CD4-positive, alpha-beta T cell treated with Interleukin-21 for 1 hour (primary cell): ENCODE measurements at places on chromosomes 12 and 14.

- DNase-seq, result no peak
Measured at GRCh38 chr12:125346362-125346761, 281.1 kb downstream of the AACS start.

DNA sequence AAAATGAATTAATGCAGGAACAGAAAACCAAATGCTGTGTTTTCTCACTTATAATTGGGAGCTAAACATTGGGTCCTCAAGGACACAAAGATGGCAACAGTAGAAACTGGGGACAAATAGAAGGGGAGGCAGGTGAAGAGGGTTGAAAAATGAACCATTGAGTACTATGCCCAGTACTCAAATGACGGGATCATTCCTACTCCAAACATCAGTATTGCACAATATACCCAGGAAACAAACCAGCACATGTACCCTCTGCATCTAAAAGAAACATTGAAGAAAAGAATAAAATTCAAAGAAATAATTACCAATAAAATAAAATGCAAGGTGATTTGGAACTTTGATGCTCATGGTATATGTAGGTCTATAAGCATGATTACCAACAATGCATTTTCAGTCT, 110.8 kb downstream of the LMO3 start:
- no peak for DNase-seq

DNA sequence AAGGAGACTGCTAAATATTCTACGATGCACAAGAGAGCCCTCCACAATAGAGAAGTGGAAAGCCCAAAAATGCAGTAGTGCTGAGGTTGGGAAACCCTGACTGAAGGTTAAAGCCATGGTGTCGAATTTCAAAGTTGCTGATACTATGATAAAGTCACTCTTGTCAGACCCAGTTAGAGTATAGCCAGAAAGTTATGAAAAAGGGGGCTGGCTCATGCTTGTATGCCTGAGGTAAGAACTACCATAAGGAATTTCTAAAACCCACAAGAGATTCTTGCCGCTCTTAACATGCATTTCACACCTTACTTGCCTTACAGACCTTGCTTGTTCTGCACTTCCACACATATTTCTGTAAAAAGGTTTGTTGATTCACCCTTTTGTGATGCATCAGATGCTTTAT, 184.6 kb downstream of the SLC6A15 start:
- no peak for DNase-seq

- DNase-seq, result no peak
Measured at GRCh38 chr14:104882325-104882973, 17.4 kb downstream of the CEP170B start.

DNA sequence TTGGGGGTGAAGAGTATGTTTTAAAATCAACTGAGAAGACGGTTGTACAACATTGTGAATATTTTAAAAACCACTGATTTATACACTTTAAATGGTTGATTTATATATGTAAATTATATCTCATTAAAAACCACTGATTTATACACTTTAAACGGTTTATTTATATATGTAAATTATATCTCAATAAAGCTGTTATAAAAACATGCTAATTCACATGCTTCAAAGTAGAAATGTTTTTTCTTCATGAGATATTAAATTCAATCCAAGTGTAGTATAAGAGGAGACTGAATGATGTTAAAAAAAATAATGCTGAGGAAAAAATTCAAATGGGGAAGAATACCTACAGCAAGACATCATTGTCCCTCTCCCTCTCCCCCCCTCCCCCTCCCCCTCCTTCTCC, 92.9 kb downstream of the ATXN2 start:
- DNase-seq, result no peak

DNA sequence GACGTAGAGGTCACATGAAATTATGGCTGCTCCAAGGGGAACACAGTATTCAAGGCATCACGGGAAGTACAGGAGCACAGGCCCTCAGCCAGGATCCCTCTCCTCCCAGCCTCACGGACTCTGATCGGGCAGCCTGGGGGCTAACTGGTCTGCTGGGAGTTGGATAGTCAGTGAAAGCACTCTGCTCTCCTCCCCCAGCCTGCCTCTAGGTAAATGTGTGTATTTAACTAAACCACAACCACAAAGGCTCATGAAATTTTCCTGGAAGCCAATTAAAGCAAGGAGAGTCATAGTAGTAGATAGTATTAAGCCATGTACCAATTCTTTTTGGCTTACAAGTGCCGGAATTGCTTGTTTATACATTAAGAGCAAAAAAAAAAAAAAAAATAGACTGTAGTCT, 254.3 kb downstream of the MSRB3 start:
- DNase-seq, result no peak

- no peak for DNase-seq
Measured at GRCh38 chr12:6450869-6451347, 934 bp upstream of the TAPBPL start.

DNA sequence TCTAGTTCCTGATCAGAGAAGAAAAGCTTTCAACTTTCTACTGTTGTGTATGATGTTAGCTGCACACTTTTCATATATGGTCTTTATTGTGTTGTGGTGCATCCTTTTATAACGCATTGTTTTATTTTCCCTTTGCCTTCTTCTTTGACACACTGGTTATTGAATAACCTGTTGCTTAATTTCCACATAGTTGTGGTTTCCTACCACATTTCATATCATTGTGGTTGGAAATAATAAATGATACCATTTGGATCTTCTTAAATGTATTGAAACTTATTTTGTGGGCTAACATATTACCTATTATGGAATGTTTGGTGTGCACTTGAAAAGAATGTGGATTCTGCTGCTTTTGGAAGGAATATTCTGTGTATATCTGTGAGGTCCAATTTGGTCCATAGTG, 64.9 kb downstream of the GPHN start:
- no peak for DNase-seq

DNA sequence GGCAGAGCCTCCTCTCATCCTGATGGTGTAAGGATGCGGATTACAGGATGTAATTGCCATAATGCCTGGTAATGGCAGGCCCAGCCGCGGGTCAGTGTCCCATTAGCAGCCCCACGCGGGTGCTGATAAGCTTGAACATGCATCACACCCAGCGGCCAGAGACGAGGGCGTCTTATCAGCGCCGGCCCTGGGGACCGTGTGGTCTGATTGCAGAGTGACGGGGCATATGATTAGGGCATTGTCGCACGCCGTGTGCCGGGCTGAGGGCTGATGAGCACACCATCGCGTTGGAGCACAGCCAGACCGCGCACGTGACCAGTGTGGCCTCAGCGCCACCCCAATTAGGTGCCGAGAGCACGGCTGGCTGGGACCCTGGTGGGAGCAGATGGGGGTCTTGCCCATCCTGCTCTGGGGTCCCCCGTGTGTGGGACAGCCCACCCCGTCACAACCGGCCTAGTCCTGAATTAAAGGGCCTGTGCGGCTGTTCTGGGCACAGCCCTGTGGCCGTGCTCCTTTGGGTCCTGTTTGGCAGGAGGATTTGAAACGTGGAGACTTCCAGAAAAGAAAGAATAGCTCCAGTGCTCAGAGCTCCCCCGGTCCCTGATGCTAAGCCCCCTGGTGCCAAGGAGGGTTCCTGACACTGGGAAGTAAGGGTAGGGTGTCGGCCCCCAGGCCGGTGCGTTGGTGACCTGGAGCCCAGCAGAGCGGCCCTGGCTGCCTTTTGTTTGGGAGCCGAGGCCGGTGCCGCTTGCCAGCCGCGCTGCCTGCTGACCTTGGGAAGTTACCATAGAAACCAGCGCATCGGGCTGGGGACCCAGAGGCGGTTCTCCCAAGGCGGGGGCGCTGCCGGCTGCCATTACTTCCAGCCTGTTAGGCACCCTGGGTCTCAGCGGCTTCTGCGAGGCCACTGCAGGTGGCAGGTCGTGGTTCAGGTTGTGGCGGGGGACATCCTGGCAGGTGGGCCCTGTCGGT, 20.7 kb downstream of the KIF26A start:
- DNase-seq, result no peak

GRCh38 chr14:77319422-77319821, 1.3 kb downstream of the POMT2 start:
- no peak for DNase-seq

DNA sequence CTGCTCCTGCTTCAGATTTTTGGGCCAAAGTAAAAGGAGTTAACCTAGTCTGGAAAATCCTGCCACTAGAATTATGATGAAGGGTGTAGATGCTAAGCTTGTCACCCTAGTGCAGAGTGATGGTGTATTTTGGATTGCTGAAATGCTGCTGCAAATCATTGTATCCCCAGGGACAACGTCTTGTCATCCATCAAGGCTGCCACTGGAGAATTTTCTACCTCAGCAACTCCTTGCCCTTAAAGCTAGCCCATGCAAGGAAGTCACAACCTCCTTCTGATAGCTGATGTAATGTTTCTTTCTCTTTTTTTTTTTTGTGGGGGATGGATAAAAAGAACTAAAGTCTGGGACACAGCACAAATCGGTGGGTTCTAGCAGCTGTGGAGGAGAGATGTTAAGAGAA, 139.4 kb upstream of the FRMD6 start:
- DNase-seq, result no peak
